ENCODE measurements at places on chromosomes 1 and 21.

GRCh38 chr1:77281491-77282186, at the start of gene AK5:
Gene AK5 (plus strand): TSS chr1:77282019. CDS start chr1:77282314, 295 bp downstream.
- peak; percentile 64 for DNase-seq

DNA sequence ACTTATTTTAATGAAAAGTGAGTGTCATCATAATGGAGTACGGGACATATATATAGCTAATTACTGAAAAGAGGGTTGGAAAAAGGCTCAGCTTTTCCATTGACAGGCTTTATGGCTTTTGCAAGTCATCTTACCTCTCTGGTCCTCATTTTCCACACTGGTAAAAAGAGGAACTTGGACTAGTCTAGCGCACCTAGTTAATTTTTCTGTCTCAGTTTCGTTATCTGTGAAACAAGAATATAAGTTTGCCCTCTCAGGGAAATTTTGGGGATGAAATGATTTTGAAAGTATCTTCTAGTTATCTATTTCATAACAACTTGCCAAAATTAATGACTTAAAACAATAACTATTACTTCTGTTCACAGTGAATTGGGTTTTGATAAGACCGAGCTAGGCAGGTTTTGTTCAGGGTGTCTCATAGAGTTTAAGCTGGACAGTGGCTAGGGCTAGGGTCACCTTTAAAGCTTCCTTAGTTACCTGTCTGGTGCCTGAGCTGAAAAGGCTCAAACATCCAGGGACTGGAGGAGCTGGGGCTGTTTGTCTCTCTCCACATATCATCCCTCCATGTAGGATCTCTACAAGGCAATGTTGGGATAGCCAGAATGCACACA, 91.7 kb downstream of the TYW3 start:
- no peak for DNase-seq

GRCh38 chr1:17887661-17888371, 132.7 kb downstream of the ACTL8 start:
- no peak for DNase-seq

- DNase-seq = peak; percentile 57
Measured at GRCh38 chr1:150150133-150151021, 661 bp downstream of the PLEKHO1 start.

DNA sequence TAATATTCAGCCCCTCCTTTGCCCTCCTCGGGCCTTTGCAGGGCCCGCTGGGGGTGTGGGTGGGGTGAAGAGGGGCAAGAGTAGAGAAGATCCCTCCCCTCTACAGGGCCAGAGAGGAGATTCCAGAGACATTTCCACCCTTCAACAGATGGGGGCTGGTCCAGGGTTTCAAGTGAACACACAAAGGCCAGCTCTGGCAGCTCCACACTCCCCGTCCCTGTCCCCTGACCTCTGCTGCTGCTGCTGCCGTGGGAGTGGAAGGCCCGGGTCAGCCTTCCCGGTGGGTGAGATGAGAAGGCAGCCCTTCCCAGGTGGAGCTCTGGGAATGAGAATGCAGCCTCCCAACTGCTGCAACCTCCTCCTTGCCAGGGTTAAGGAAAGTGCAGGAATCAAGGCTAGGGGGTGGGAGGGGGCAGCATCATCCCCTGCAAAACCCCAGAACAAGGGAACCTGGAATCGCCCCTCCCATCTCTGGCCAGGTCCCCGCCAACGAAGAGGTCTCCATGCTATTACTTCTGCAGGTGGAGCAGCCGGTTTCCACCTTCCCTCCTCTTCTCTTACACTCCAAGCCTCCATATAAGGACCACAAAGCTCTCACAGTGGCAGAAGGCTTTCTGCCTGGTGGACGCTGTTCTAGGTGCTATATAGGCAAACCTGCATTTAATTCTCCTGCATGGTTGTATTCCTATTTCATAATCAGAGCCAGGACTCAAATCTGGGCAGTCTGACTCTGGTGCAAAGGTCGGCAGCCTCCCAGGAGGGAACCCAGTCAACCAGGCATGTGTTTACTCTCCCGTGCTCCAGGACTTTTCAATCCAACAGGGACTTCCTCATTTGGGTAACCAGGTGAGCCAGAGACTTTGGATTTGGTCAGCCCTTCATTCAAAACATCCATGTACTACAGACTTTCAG, 22.9 kb upstream of the ARHGEF10L start:
- DNase-seq = no peak

DNA sequence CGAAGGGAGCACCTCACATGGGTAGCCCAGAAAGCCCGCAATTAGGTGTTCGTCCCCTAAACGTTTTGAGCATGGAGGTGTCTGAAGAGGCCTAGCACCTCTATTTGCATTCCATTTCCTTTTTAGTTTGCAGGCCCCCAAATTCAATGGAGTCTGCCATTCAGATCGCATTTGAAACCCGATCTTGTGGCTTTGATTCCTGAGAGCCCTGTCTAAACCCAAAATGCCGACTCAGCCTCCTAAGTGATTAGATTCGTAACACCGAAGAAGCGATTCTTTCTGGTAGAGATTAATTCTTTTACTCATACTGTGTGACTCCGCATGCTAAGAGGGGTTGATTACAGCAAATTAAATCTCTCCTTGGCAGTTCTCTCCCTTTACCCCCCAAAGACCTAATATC, 415.2 kb upstream of the KAZN start:
- no peak for DNase-seq

DNA sequence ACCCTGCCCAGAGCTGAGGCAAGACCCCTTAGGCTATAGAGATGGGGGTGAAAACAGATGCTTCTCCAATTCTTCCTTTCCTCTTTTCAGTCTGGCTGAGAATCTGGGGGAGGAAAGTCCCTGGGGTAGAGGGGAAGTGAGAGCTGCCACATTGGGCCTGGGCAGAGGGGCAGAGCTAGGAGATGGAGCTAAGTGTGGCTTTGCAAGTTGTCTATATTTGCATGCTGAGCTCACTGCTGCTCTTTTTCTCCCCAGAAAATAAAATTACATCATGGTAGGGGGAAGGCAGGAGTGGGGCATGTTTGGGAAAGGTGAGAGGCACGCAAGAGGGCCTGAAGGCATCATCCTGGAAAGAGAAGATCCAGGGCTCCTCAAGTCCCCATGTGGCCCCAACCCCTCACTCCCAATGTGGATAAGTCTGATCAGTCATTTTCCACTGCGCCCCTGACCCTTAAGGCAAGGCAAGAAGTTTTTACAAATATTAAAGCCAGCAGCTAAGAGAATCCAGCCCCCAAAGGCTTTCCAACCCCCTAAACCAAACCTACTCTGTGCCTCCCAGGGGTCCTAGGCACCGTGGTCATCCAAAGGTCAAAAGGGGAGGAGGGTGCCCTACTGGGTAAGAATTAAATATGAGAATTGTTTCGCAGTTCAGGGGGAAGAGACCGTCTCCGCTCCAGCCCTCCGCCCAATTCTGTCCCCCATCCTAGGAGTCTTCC, 500 bp upstream of the PEA15 start:
- DNase-seq = no peak
